ENCODE measurements at places on chromosomes 6 and 20.
A peak's percentile ranks its signal among the peaks of the same experiment; 100 is the strongest.

DNA sequence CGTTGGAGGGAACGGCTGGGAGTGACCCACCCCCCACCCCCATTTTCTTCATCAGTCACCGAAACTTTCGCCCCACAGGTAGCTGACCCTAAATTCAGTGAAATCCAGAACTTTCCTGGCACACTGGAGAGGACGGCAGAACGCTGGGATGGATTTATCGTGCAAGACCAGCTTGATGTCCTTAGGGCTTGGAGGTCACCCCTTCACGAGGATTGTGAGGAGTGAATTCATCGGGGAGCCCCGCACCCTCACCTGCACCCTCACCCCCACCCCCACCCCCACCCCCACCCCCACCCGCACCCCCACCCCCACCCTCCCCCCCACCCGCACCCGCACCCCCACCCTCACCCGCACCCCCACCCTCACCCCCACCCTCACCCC lies 13.3 kb upstream of the TCFL5 start:
- no peak for DNase-seq

DNA sequence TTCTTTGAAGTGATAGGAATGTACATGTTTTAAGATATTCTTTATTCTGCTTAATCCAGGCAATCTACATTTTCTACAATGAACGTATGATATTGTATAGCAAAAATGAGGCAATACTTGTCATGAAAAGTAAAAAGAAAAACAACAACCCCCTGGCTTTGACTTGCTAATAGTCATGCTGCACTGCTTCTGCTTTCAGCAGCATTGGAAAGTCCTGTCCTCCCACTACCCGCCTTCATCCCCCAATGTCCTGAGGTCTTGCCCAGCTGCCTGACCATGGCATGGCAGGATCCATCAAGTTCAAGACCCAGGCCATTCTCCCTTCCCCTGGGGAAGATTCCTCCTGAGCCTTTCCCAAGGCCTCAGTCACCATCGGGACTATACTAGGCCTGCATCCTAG lies 156.5 kb downstream of the SH3BGRL2 start:
- no peak for DNase-seq

DNA sequence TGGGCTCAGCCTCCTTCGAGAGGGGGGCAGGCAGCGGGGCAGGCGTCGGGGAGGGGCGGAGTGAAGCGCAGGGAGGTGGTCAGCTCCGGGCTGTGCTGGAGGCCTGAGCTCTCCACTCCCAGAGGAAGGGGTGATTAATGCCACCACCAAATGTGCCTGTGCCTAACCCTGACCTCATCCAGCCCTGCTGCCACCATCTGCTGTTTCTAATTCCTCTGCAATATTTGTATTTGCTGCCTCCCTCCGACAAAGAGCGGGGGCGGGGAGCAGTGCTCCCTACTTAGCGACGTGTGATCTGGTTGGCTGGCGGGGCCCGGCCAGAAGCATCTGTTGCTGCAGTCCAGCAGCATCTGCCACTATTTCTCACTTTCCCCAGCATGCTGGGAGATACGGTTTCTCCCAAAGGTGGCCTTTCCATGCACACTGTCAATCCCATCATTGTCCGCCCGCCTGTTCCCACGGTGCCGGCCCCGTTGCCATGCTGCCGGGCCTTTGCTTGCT lies 47.0 kb downstream of the DLL1 start:
- peak; percentile 72 for DNase-seq

DNA sequence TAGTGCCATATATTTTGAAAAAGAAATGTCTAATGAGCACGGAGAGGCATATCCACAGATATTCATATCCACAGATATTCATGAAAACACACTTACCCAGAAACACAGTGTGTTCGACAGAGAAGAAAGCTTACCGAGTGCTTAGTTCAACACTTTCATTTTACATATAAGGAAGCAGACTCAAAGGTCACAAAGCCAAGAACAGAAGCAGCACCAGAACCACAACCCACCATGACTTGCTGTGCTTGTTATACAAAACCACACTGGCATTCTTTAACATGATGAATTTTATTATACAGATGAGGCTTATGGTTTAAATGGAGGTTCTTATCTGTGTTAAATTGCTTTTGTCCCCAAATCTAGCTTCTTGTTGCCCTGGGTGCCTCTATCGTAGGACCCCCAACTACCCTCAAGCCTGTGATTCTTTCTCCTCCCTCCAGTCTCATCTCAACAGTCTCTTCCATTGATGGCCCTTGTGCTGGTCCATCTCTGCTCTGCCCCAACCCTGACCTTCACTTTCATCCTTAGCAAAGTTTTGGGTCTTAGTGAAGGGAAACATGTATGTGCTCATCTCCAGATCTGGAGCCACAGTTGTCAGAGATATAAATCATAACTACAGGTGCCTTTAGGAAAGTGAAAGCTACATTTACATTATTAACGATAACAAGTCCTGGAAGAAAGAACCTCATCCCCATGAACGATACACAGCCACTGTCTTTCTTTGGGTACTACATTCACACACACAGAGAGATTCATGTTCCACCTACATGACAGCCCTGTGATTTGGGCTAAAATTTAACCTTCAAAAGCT lies 40.0 kb downstream of the SF3B5 start:
- DNase-seq, result peak; percentile 21
